ENCODE measurements at places on chromosomes 16 and 17. TPM values are rescaled to one million over a fixed set of nuclear protein-coding genes. Genes with fewer than 3 reads are reported as not detected.

Gene P2RX5
- 18.2 TPM for total RNA-seq

Gene SULT1A3
- 5.2 TPM for total RNA-seq

- H3K4me3 ChIP-seq: peak overlapping the region; percentile 61
- DNase-seq: no peak
- H3K27me3 ChIP-seq: peaks cover 27% of the 10 kb centered on the region
- H3K27ac ChIP-seq: no peak overlapping the region
- no peaks in the 10 kb centered on the region for H3K36me3 ChIP-seq
Observed at GRCh38 chr16:29898135-29898803, 1.1 kb downstream of the SEZ6L2 start.

DNA sequence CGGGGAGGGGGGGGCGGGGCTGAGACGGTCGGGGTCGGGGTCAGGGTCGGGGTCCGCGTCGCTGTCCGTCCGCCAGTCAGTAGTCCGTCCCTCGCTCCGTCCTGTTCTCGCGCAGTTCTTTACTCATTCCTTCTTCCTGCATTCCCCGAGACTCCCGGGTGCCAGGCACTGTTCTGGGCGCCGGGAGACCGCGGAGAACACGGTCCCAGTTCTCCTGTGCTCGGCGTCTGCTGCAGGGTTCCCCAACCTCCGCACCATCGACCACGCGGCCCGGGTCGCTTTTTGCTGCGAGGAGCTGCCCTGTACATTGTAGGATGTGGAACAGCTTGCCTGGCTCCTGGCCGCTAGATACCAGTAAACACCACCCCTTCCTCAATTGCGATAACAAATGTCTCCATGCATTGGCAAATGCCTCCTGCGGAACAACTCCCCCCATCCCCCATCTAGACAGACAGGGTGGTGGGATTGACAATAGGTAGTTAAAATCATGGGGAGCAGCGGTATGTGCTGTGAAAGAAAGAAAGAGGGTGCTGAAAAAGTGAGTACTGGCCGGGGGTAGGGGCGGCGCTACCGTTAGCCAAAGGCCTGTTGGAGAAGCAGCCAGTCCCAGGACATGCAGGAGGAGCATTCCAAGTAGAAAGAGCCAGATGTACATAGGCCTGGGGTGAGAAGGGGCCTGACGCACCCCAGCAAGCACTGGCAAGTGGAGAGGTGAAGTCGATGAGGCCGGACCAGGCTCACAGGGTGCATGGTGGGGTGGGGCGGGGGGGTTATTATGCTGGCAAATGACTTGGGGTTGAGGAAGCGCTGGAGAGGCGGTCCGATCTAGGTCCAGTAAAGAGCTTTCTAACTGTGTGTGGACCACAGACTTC, 631 bp downstream of the TRAF7 start:
- H3K27me3 ChIP-seq: peaks cover 35% of the 10 kb centered on the region
- peaks cover 31% of the 10 kb centered on the region for H3K36me3 ChIP-seq
- H3K4me1 ChIP-seq: peaks cover 27% of the 10 kb centered on the region

Gene KRTAP9-8
- not detected for total RNA-seq

Gene RAB11FIP4
- total RNA-seq: 0.02 TPM

DNA sequence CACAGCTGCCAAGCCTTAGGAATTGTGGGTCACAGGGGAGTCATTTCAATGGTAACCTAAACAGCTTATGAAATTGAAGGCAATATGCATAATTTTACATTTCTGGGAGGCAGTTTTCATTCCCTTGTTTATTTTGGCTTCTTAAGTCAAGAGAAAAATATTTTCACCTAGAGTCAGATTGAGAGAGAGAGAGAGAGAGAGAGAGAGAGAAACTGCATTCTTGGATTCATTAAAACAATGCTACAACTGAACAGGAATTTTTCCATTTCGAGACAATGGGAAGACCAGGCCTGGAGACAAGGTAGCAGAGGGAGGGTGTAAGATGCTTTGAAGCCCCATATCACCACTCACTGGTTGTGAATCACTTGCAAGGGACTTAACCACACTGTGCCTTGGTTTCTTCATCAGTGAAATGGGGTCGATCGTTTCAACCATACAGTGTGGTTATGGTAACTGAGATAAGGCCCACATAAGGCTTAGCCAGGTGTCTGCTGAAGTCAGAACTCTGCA, 224.7 kb upstream of the IRX3 start:
- H3K36me3 ChIP-seq: no peaks in the 10 kb centered on the region
- H3K4me3 ChIP-seq: no peak overlapping the region
- H3K4me1 ChIP-seq: peaks cover 36% of the 10 kb centered on the region
- H3K27me3 ChIP-seq: peaks cover 59% of the 10 kb centered on the region
- no peak overlapping the region for H3K27ac ChIP-seq

GRCh38 chr17:35376245-35376644, 2.8 kb upstream of the SLFN11 start:
- peak; percentile 29 for DNase-seq
- peak overlapping the region; percentile 86 for H3K27ac ChIP-seq
- H3K4me3 ChIP-seq: peak overlapping the region; percentile 80

DNA sequence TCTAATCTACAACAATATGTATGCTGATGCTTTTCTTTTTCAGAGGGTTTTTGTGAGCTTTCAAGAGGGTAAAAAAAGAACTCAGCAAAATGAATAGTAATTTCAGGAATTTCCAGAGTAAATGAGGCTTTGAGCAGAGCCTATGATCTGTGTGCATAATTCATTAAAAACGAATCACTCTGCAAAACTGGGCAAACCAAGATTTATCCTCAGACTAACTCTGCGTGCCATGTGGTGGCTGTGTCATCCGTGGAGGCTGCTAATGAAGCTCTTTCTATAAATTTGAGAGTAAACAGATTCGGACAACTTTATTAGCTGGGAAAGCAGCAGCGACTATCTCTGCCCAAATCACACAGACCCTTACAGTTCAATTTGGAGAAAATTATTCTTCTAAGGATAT, 83.8 kb downstream of the FOXL1 start:
- H3K4me3 ChIP-seq: peak overlapping the region; percentile 67
- peaks cover 73% of the 10 kb centered on the region for H3K4me1 ChIP-seq
- H3K27me3 ChIP-seq: no peaks in the 10 kb centered on the region
- peak; percentile 72 for DNase-seq
- H3K36me3 ChIP-seq: peaks cover 12% of the 10 kb centered on the region
- H3K27ac ChIP-seq: peak overlapping the region; percentile 98

DNA sequence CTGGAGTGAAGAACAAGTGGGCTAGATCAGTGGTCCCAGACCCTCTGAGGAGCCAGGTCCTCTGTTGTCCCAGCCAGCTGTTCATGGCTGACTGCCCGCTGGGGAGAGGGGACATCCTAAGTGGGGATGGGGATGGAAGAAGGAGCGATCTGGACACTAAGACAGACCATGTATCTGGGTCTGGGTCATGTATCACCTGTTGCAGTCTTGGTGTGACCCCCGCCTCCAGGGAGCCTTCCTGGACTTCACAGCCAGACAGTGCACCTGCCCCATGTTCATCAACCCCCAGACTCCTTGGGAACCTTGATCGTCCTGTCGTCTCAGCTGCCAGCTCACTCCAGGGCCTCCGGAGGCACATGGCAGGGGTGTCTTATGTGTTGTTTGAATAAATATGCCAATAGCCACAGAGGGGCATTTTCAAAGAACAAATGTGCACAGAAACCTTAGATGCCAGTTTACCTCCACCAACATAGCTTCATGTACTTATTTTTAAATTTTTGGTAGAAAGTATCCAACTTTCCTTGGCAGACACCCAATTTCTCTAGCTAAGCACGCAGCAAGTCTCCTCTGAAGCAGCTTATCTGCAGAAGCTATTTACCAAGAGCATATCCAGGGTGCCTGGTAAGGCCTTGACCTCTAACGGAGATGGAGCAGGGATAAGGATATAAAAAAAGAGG, 43.2 kb downstream of the CRISPLD2 start:
- peaks cover 39% of the 10 kb centered on the region for H3K36me3 ChIP-seq
- no peaks in the 10 kb centered on the region for H3K4me1 ChIP-seq
- no peak overlapping the region for H3K4me3 ChIP-seq
- DNase-seq: no peak
- H3K27me3 ChIP-seq: no peaks in the 10 kb centered on the region
- H3K27ac ChIP-seq: no peak overlapping the region

- H3K36me3 ChIP-seq: peaks cover 1% of the 10 kb centered on the region
- DNase-seq: no peak
- no peaks in the 10 kb centered on the region for H3K27me3 ChIP-seq
- H3K4me1 ChIP-seq: peaks cover 18% of the 10 kb centered on the region
- no peak overlapping the region for H3K27ac ChIP-seq
Observed at GRCh38 chr17:64276961-64277505, 14.0 kb upstream of the TEX2 start.

DNA sequence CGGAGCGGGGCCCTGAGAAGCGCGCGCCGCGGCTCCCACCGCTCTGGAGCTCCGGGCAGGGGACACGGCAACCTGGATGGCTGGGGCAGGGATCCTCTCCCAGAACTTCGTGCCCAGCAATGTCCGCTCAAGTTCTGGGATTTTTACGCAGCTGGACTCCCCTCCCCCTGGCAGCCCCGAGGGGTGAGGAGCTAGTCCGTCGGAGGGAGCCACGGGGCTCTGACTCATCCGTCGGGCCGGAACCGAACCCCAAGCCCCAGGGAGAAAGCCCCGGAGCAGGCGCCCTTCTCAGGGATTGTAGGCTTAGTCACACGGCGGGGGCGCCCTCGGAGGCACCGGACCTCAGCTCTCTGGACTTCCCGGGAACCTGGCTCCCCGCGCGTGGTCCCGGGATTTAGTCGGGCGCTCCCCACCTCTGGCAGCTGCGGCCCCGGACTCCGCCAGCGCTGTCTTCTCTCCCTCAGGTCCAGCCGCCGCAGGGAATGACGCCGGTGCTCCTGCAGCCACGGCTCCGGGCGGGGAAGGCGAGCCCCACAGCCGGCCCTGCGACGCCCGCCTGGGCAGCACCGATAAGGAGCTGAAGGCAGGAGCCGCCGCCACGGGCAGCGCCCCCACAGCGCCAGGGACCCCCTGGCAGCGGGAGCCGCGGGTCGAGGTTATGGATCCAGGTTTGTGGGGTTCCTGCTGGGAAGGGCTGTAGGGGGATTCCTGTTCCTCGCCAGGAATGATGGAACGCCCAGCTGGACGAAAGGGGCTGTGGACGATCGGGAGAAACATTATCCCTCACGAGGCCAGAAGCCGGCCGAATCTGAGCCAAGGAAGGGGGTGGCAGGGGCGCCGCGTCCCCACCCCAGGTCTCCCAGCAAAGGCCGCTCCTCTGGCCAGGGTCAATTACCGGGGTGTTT, 830 bp downstream of the SPHK1 start:
- peaks cover 18% of the 10 kb centered on the region for H3K36me3 ChIP-seq
- peaks cover 20% of the 10 kb centered on the region for H3K4me1 ChIP-seq
- H3K27ac ChIP-seq: peak overlapping the region; percentile 87
- peak; percentile 70 for DNase-seq
- H3K27me3 ChIP-seq: peaks cover 21% of the 10 kb centered on the region

Gene EPOP
- 1.3 TPM for total RNA-seq

Gene ARL5C
- not detected for total RNA-seq

Gene CES5A
- not detected for total RNA-seq

- peaks cover 12% of the 10 kb centered on the region for H3K27me3 ChIP-seq
- peaks cover 18% of the 10 kb centered on the region for H3K36me3 ChIP-seq
- peak overlapping the region; percentile 95 for H3K4me3 ChIP-seq
- DNase-seq: peak; percentile 59
Observed at GRCh38 chr17:77323413-77324171, 182.8 kb downstream of the SEC14L1 start.

DNA sequence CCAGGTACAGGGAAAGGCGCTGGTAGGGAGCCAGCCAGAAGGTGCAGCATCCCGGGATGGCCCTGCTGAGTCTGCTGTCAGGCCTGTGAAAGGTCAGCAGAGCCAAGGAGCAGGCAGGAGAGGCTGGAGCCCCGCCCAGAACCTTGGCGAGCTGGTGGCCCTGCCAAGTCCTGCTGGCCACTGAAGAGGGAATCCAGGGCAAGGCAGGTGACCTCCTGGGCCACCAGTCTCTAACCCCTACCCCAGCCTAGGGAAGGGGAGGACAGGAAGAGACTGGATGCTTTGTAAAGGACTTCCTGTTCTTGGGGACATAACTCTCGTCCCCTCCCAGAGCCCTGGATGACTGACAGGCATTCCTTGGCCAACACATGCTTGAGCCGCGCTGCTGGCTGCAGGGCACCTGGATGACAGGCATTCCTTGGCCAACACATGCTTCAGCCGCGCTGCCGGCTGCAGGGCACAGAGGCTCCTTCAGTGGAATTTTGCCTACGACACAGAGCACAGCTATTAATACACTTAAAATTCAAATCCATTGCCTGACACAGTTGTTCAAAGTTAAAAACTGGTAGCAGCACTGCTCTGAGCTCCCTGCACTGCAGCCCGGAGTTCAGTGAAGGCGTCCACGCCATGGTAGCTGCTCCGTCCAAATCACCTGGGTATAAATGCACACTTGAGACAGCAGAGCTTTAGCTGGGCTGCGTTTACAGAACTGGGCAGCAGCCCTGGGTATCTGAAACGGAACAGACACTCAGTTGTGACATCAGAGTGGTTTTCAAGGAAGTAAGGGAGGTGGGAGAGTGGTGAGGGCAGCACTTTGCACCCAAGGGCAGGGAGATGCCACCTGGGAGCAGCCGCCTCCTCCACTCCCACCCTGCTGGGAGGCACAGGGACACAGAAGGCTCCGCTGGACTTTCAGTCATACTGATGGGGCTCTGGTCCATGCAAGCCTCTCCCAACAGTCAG, 2.0 kb upstream of the BRICD5 start:
- peak overlapping the region; percentile 87 for H3K4me3 ChIP-seq
- H3K27ac ChIP-seq: peak overlapping the region; percentile 63
- peaks cover 3% of the 10 kb centered on the region for H3K36me3 ChIP-seq
- peaks cover 8% of the 10 kb centered on the region for H3K27me3 ChIP-seq

Gene SLC9A5
- 3.7 TPM for total RNA-seq

DNA sequence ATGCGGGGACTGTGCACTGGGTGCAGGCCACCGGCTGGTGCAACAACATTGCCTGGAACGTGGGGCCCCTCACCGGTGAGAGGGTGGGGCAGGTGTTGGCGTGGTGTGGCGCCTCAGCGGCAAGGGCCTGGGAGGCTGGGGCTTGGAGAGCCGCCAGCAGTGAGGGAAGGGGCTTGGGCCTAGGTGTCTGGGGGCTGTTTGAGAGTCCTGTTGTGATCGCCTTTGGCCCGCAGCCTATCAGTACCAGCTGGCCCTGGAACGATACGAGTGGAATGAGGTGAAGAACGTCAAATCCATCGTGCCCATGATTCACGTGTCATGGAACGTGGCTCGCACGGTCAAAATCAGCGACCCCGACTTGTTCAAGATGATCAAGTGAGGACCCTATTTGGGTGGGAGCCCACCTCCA, 2.6 kb upstream of the TMEM88 start:
- DNase-seq: no peak
- no peak overlapping the region for H3K4me3 ChIP-seq
- H3K36me3 ChIP-seq: peaks cover 14% of the 10 kb centered on the region
- H3K4me1 ChIP-seq: no peaks in the 10 kb centered on the region
- no peak overlapping the region for H3K27ac ChIP-seq

GRCh38 chr17:72651988-72652387, 440.5 kb downstream of the SLC39A11 start:
- DNase-seq: no peak
- H3K27me3 ChIP-seq: peaks cover 3% of the 10 kb centered on the region
- H3K36me3 ChIP-seq: no peaks in the 10 kb centered on the region

GRCh38 chr16:12600536-12601256, 203.0 kb downstream of the CPPED1 start:
- no peaks in the 10 kb centered on the region for H3K36me3 ChIP-seq
- no peak overlapping the region for H3K27ac ChIP-seq
- H3K4me1 ChIP-seq: no peaks in the 10 kb centered on the region

Data from HFFc6 (cell line).